ENCODE measurements at places on chromosomes 2 and 18.
A peak's percentile ranks its signal among the peaks of the same experiment; 100 is the strongest.

DNA sequence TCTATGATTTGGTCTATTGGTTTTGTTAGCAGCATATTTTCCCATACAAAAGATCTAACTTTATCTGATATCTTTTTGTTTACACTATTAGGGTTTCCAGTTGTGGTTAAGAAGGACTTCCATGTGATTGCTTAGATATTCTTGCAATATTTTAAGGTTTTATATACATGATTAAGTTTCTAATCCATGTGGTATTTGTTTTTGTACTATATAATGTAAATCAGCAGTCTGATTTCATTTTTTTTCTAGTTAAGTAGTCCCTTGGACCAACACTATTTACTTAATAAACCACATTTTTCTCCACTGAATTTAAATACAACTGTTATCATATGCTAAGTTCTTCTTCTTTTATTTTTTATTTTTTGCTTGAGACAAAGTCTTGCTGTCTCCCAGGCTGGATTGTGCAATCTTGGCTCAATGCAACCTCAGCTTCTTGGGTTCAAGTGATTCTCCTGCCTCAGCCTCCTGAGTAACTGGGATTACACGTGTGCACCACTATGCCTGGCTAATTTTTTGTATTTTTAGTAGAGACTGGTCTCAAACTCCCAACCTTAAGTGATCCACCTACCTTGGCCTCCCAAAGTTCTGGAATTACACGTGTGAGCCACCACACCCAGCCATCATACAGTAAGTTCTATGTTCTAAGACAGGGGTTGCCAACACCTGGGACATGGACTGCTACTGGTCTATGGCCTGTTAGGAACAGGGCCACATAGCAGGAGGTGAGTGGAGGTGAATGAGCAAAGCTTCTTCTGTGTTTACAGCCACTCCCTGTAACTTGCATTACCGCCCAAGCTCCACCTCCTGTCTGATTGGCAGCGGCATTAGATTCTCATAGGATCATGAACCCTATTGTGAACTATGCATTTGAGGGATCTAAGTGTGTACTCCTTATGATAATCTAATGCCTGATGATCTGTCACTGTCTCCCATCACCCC lies 58.5 kb upstream of the RAB27B start:
- no peak for DNase-seq

DNA sequence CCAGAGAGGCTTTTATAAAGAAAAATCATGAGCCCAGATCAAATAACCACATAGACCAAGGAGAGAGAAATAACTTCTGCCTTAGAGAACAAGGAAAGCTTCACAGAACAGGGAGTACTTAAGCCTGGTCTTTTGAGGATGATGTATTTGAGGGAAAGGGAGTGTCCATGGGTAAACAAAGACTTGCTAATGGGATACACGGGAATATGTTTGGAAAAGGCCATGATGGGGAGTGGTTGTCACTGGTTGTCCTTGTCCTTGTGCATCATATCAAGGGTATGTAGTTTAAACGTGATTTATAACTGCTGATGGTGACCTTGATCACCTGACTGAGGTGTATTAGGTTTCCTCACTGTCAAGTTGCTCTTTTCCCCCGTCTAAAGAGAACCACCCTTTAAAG lies 169.9 kb downstream of the FAM210A start:
- no peak for DNase-seq

GRCh38 chr2:143730155-143730952 lies 601.1 kb downstream of the ARHGAP15 start:
- DNase-seq, result no peak

- DNase-seq, result peak; percentile 83
Observed at GRCh38 chr2:204177977-204178522, 241.5 kb downstream of the ICOS start.

- DNase-seq, result no peak
Observed at GRCh38 chr18:59357928-59358327, 1.1 kb downstream of the LMAN1 start.

- no peak for DNase-seq
Observed at GRCh38 chr2:226790011-226790410, 9.6 kb downstream of the IRS1 start.

DNA sequence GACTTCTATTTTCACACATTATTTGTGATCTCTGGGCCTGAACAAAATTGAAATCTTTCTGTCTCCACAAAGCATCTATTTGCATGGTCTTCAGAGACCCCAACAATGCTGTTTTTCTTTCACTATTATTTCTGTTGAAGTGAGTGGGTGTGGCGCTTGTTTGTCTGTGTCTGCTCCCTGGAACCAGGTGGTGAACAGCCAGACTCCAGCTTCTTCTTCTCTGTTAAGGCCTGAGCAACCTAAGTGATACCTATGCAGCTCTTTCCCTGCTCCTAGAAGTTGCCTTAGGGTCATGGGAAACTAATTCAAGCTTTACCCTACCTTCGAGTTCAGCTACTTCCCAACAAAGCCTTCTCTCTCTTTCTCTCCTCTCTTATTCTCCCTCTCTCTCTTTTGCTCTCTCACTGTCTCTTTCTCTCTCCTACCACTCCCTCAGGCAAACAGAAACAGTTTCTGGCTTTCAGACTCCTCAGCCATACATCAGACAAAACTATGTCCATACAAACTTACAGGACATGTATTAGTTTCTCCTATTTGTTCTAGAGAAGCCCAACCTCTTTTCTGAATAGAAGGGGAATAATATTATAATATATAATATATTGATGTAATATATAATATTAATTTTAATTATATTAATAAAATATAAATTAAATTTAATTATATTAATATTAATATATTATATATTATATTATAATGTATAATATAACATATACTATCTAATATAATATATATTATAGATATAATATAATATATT lies 552.5 kb downstream of the DSC3 start:
- DNase-seq, result no peak

DNA sequence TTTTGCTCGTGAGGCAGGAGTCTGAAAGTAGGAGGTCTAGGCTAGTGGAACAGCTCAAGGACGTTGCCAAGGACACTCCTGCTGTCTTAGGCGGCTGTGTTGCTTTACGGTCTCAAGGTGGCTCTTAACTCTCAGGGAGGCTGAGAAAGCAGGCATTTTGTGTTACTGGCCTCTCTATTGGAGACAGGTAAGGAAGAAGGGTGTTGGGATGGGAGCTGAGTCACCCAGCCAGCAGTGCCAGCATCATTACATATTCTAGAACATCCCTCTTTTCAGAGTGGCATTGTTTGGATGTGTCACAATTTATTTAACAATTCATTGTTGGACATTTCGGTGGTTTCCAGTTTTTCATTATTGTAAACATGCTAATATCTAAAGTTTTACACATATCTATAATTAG lies 30.8 kb upstream of the TMEM214 start:
- DNase-seq, result no peak

DNA sequence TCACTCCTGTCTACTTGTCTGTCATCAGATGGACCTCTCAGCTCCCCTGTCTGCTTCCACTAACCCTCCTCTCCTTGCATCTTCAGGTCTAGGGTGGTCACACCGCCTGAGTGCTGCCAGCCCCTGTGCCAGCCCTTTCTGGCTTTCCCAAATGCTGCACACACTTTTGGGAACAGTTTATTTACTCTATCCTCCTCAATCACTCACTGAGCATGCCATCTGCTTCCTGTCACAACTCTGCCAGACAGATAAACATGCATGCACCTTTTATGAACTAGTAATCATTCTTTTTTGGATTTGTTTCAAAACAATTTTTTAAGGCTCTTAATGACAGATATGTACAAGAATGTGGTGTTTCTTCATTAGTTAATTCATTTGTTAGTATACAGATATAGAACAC lies 56.3 kb upstream of the CCDC195 start:
- DNase-seq, result no peak

GRCh38 chr2:76288598-76288997 lies 577.9 kb upstream of the GCFC2 start:
- DNase-seq, result no peak

DNA sequence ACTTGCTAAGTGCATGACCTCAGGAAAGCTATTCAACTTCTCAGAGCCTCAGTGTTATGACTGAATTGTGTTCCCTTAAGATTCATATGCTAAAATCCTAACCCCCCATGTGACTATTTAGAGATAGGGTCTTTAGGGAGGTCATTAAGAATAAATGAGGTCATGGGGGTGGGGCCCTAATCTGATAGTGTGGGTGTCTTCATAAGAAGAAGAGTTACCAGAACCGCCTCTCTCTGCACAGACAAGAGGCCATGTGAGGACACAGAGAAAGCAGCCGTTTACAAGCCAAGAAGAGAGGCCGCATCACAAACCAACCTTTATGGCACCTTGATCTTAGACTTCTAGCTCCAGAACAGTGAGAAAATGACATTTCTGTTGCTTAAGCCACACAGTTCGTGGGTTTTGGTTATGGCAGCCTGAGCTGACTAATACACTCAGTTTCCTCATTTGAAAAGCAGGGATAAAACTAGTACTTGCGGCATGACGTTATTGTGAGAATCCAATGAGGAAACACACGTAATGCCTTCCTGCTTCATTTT lies 9.9 kb downstream of the SH2D6 start:
- DNase-seq, result no peak

- DNase-seq, result no peak
Observed at GRCh38 chr18:58927659-58928058, 63.0 kb downstream of the ZNF532 start.

- no peak for DNase-seq
Observed at GRCh38 chr2:22209545-22209944, 1085.8 kb downstream of the TDRD15 start.

- no peak for DNase-seq
Observed at GRCh38 chr2:35220461-35220860, 1135.1 kb upstream of the CRIM1 start.

DNA sequence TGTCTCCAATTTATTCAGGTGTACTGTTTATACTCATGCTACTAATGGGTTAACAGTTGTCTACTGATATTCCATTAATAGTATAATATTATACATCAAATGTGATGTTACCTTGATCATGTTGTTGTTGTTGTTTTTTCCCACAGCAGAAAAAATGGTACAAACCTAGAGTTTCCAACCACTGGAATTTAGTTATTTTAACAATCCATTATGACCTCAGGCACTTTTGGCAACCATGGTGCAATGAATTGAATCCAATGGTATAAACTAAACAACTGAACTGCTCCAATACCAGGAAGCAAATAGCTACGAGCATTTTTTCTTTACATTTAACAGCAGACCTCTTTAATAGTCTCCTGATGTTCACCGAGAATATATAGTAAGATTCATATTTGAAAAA lies 31.0 kb upstream of the C2orf66 start:
- no peak for DNase-seq

GRCh38 chr18:35827903-35828275 lies 144.6 kb upstream of the RMP24 start:
- DNase-seq, result no peak

GRCh38 chr2:204657024-204657423 lies 111.7 kb downstream of the PARD3B start:
- DNase-seq, result no peak

DNA sequence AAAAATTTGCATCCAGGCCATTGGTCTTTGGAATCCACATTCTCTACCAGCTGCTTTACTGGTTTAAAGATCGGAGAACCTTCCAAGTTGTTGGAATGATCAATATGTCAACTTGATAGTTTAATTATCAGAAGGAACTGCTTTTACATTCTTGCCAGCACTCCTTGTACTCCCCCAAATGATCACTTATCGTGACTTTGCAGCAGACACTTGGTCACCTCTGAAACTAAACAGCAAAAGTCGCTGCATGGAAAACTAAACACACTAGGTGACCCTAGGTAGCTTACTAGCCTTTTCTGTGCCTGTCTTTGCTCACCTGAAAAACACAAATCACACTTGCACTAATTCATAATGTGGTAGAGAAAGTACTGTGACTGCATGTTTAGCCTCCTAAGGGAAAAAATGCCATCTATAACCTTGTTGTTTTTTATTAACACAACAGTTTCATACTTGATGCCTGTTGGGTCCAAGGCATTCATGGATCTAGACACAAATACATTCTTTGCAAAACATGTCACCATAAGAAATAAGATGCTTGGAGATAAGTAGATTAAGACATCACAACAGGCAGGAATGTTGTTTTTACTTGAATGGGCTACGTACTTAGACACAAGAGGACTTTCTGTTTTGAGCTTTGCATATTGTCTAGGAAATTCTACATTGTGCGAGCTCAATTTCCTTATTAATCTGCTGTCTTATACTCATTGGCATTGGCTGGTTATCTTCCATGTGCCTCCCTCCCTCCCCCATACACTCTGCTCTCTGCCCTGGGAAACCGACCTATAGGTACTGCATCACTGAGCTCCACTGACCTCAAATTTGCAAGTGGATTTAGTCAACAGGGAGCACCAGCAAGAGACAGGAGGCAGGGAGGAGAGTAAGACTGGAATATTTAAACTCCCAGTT lies 219.1 kb upstream of the STK17B start:
- no peak for DNase-seq

GRCh38 chr2:20747317-20747716 lies 75.6 kb downstream of the LDAH start:
- no peak for DNase-seq

GRCh38 chr2:178910005-178910404 lies 102.8 kb upstream of the TTN start:
- DNase-seq, result no peak

DNA sequence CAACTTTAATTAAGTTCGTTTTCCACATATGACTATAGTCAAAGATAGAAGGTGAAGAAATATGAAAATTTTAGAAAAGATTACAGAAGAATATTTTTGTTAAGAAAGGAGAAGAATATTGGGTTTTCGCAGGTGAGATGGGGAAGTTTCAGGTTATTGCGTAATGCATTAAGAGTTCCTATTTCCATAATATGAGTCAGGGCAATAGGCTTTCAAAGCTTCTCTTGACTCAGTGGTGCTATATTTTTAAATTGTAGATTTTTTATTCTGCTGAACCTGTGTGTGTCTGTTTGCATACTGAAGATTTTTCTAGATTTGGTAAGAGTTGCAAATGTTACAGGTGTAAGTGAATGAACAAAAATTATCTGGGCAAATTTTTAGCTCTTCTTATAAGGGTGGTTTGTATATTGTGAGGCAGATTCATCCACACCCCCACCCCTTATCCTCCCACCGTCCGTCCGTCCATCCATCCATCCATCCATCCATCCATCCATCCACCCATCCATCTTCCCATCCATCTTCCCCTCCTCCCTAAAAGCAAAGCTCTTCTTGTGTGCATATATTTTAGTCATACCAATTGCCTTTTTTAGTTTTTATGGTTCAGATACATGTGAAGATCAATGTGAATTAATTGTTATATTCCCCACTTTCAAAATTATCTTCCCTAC lies 69.6 kb downstream of the MYO1B start:
- DNase-seq, result no peak

GRCh38 chr2:179417436-179417949 lies 152.9 kb upstream of the SESTD1 start:
- DNase-seq, result no peak

- no peak for DNase-seq
Observed at GRCh38 chr2:212007972-212008371, 530.6 kb downstream of the ERBB4 start.

Data from HAP-1 (cell line).